ENCODE measurements at places on chromosomes 6 and 20.
A peak's percentile ranks its signal among the peaks of the same experiment; 100 is the strongest.

DNA sequence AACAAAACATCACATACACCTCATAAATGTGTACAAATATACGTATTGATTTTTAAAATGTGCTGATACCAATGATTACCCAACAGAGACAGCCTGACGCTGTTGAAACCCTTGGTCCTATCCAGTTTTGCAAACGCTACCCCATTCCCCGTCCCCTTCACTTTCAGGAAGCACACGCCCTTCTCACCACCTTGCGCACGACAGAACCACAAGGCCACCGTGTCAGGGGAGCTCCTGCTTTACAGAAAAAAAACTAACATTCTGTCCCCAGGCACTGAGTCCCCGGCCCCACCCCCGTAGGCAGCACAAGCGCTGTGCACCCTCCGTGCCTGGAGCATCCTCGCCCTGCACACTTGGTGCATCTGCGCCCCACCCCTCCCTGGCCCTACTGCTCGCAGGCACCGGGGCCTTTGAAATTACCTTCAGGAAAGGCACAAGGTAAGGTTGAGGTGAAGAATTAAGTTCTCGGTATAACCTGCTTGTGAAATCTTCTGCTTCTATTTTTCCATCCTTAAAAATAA lies 58.5 kb downstream of the TAF4 start:
- DNase-seq: no peak

DNA sequence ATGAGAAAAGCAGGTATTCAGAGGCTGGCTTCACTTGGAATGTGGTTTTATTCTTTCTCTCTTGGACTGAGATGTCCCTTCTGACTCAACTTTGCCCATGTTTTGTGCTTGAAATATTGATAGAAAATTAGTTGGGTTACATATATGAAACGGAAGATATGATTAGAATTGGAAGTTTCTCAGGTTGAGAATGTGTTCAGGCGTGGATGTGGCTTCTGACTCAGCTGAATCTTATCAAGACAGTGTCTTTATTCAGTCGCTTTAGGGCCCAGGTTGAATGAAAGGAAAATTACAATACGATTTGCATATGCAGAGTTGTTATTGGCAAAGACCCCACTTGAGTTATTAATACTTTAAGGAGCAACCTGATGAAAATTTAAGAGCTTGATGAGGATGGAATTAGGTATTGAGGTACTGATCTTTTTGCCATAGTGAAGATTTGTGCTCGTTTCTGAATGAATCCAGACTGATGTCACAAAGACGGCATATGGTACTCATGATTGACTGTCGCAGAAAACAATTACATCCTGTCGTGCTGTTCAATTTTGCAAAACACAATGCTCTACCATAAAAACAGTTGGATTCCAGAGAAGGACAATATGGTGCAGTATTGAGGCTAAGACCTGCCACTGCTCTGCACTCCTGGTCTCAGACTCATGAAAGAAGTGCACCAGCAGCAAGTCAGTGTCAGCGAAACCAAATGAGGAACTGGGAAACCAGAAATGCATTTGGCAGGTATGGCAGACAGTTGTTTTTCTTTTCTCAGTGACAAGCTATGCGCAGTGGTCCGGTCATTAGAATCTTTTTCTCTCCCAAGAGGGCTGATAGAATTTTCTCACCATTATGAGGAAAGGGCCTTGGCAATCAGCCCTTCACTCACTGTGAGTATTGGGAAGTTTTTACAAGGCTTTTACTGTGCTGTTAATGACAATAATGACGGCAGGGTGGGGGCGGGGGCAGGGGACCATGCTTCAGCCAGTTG lies 158.3 kb downstream of the DOK5 start:
- DNase-seq: no peak

DNA sequence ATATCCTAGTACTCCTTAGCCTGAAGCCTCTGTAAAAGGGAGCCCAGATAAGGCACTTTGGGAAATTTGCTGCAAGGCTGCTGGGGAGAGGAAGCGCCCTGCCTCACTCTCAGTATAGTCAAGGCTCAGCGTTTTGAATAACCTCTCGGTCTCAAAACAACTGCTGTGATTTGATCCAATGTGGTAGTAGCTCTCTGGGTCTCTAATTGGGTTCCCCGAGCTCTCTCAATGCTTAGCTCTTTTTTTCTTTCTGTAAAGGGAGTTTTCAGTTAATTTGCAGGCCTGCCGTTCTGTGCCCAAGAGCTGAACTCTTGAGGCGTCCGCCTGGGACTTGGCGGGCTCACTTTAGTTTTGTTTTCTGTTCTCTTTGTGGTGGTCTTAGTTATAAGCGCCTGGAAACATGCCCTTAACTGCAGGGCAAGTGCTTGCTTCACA lies 41.2 kb downstream of the ZHX3 start:
- no peak for DNase-seq

- DNase-seq: no peak
Measured at GRCh38 chr6:1616701-1617463, 7.2 kb downstream of the FOXC1 start.

GRCh38 chr6:168130697-168131371 lies 51.8 kb upstream of the FRMD1 start:
- peak; percentile 55 for DNase-seq

Measured in left forelimb (tissue), 1 donor.